ENCODE measurements at places on chromosomes 7 and 10.

DNA sequence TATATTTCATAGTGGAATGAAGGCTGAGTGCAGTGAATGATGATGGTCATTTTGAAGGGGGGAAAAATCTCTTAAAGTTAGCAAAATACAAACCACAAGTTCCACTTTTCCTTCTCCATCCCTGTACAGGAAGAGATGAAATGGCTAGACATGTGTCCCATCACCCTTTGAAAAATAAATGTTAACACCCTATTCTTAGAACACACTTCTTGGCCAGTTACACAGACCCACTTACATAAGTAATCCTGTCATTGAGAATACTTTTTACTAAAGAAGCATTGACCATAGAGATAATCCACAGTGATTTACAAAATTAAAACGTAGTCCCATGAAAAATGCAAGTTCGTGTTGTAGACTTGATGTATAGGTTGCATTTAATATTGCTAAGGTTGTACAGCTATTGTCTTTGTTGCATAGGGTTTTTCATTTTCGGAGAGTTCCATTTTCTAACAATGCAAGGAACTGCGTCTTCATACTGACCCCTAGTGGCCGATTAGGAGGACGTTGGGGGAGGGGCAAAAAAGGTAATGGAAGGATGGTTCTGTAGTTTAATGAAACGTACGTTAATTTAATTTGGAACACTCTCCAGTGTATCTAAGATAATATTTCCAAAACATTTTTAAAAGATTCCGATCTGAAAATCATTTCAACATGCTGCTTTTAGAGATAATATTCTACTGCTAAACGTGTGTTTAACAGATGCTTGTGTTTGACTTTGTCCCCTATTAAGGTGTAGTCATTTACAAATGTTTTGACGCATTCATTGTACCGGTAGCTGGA is 60.9 kb downstream of the ARMC3 start:
- peak; percentile 16 for DNase-seq

- no peak for DNase-seq
These were observed 95.5 kb downstream of the MBL2 start for GRCh38 chr10:52677086-52677485.

GRCh38 chr10:15325243-15325943 is 45.7 kb downstream of the FAM171A1 start:
- DNase-seq, result no peak

- DNase-seq, result no peak
These were observed 21.6 kb downstream of the LIPJ start for GRCh38 chr10:88608052-88608732.

GRCh38 chr7:1234049-1234880 is 1.6 kb downstream of the UNCX start:
- DNase-seq, result no peak

DNA sequence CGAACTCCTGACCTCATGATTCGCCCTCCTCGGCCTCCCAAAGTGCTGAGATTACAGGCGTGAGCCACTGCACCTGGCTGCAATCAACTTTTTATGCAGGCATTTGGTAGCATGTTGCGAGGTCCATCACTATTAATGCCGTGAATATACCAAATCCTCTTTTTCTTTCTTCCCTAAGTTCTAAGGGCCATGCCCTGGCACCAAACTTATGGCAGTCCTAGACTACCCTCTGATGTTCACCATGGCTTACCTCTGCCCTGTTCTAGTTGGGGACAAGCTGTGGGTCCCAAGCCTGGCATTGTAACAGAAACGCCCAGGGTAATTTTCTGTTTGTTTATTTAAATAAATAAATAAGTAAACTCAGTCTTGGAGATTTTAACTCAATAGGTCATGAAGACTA is 13.3 kb downstream of the PRSS2 start:
- no peak for DNase-seq

GRCh38 chr10:95354110-95354509 is 63.3 kb upstream of the PDLIM1 start:
- no peak for DNase-seq

DNA sequence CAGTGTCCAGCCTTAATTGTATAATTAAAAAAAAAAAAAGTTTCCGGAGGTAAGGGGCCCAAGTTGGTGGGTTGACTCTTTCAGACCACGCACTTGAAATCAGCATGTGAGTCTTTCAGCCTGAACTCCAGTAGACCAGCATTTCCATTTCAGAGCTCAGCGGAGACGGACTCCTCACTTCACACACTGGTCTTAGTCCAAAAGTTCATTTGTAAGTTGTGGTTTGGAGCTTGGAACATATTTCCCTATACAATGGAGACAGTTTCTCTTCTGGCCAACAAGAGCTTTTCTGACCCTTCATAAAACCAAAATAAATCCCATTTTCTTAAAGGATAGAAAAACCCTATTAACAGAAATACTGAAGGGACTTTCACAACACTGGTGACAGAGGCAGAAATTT is 41.0 kb downstream of the ATXN7L1 start:
- DNase-seq, result no peak

GRCh38 chr7:105267244-105267643 is 121.5 kb downstream of the SRPK2 start:
- DNase-seq, result no peak

DNA sequence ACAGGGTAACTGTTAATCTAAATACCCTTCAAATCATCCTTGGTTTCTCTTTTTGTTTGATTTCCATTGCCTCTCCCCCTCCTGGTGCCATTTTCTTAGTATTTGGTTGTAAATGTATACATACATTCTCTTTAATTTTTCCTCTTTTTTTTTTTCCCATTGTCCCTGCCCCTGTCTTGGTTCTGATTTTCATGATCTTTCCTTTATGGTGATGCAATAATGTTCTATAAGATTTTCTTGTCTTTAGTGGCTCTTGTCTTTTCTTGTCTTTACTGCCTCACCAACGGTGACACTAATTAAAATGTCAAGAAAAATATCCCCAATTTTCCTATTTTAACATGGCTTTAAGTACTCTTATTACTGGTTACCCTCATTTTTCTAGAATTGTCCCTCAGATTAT is 135.9 kb upstream of the POT1 start:
- DNase-seq, result no peak

- no peak for DNase-seq
These were observed 119.3 kb upstream of the SEMA3D start for GRCh38 chr7:85306115-85306514.

DNA sequence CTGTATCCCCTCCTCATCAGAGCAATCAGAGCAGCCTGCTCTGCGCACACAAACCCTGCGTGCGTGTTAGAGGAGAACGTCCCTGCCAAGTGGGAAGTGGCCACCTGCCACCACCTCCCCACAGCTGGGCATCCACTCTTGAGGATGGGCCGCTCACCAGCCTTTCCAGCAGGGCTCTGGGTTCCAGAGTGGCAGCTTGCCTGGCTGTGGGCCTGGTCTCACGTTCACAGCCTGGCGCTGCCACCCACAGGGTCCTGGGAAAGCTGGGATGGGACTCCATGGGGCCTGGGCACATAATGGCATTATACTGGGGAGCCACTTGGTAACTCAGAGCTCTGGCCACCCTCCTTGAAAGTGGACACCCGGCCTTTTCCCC is 151.1 kb upstream of the PPP2R2D start:
- DNase-seq, result no peak

- DNase-seq, result no peak
These were observed 50.1 kb upstream of the GHITM start for GRCh38 chr10:84089162-84089561.

- DNase-seq, result no peak
These were observed 18.8 kb downstream of the ANXA11 start for GRCh38 chr10:80186364-80187012.

GRCh38 chr10:71553432-71553831 is 156.7 kb downstream of the CDH23 start:
- no peak for DNase-seq

DNA sequence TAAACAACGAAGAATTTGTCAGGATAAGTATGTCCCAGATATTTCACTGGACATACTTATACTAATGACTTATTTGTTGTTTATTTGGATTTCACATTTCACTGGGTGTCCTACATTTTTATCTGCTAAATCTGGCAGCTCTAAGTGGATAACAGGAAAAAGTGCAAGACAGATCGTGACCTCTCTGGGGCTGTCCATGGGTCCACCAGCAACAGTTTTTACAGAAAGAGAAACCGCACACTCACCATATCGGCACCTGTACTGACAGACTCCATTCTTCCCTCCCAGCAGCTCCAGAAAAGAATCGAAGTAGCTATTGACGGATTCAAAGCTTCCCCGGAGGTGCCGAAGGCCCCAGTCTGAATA is 393 bp downstream of the PLA2G12B start:
- no peak for DNase-seq

GRCh38 chr7:157819455-157819807 is 482.6 kb downstream of the DNAJB6 start:
- no peak for DNase-seq

- DNase-seq, result no peak
These were observed 3.2 kb downstream of the SLC35B4 start for GRCh38 chr7:134313543-134313942.

DNA sequence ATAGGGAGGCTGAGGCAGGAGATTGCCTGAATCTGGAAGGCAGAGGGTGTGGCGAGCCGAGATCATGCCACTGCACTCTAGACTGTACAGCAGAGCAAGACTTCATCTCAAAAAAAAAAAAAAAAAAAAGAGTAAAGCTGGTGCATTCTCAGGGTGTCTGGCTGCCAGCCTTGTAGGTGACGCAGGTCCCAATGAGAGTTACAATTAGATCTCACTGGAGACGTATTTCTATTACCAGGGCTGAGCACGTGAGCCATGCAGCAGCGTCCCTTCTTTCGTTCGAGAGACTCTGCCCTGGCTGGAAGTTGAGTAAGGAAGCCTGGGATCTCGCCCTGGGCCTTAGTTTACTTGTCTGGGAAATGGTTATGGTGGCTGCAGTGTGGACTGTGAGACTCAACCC is 22.4 kb upstream of the ZMIZ1 start:
- no peak for DNase-seq

- no peak for DNase-seq
These were observed 1000.0 kb upstream of the CELF2 start for GRCh38 chr10:10017716-10018115.

- DNase-seq, result peak; percentile 26
These were observed 9.1 kb upstream of the TMEM236 start for GRCh38 chr10:17742918-17743317.

DNA sequence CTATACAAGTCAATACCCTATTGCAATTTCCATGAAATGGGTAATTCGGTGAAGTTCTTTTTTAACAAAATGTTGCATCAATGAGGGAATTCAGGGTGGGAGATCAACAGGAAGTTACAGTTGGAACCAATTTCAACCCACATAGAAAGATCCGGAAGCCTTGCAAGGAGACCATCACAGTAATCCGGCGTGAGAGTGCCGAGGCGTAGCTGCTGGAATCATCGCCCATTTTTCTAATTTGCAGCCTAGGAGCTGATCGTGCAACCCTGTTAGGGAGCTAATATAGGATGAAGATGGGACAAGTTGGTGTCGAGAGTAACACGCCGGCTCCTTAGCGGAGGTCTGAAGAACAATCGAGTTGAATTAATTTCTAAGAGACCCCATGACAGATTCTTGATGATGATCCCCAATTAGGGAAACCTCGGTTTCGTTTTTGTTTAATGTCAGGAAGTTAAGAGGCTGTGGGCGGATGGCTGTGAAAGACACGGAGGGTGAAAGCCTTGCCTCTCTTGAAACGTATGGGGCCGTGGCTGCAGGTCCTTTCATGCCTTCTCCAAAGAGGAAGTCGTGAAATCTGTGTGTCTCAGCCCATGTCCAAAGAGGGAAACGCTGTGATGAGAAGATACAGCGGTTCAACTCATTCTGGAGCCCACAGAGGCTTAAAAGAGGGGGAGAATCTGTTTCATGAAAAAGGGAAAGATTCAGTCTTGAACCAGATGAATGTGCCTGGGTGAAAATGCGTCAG is 51.2 kb upstream of the CARD11 start:
- no peak for DNase-seq

DNA sequence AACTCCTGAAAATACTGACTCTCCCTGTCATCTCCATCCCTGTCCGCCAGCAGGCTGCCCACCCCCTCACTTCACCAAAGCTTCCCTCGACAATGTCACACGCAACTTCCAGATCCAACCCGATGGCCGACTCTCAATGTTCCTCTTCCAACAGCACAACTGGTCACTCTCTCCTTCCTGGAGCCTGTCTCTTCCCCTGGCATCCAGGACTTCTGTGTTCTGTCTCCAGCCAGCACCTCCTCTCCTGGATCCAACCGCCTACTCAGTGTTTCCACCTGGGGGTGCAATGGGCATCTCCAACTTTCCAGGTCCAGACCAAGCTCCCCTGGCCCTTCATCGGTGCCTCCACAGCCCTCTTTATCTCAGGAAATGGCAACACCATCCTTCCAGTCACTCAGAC is 8.6 kb downstream of the CPA5 start:
- no peak for DNase-seq

GRCh38 chr10:95496951-95497350 is 64.2 kb downstream of the SORBS1 start:
- DNase-seq, result no peak

DNA sequence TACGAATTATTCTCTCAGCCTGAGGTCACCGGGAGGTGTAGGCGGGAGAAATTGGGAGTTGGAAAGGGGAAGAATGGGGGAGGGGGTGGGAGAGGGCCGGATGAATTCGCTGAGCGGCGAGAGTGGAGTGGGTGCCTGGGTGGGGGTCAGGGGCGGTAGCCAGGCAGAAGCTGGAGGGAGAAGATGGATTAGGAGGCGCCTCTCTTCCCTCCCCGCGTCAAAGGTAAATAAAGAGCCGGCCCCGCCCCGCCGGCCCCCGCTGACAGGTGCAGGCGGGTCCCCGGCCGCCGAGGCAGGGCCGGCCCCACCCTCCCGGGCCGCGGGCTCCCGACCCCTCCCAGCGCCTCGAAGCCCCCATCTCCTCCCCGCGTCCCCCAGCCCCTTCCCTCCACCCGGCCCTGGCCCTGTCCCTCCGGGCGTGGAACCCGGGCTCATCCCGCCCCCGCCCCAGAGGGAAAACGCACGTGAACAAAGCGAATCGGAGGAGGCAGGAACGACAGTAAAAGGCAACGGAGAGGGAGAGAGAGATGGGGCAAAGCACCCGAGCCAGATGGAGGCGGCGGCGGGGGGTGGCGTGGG is 872 bp downstream of the FAM131B start:
- no peak for DNase-seq

GRCh38 chr7:64849250-64849923 is 53.7 kb upstream of the ZNF273 start:
- DNase-seq, result no peak

DNA sequence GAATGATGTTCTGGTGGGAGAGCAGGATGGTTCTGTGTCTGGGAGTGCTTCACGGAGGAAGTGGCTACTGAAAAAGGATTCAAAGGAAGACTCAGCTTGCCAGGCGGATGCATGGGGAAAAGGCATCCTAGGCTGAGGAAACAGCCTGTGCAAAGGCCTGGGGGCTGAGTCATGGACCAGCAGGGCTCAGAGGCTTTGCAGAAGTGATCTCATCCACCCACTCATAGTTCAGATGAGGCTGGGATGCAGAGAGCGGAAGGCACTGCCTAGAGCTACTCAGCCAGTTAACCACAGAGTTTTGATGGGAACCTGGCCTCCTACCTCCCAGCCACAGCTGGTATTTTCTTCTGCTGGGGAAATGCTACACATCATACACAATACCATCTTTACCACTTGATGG is 15.8 kb upstream of the ADAMTS14 start:
- DNase-seq, result no peak

DNA sequence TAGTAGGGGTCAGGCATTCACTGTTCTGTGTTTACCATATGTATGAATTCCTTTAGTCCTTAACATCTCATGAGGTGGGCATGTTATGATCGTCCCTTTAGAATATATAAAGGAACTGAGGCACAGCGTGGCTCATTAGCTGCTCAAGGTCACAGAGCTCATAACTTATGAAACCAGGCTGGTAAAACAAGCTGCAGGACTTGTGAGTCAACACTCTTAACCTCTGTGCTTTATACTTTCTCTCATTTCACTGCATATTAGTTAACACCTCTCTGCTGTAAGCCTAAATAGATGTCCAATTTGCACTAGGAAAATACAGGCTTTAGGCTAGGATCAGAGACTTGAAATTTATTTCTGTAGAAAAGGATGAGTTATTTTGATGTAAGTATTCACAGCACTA is 180.3 kb upstream of the HDAC9 start:
- DNase-seq, result no peak
